ENCODE measurements at places on chromosomes 1 and 21.

DNA sequence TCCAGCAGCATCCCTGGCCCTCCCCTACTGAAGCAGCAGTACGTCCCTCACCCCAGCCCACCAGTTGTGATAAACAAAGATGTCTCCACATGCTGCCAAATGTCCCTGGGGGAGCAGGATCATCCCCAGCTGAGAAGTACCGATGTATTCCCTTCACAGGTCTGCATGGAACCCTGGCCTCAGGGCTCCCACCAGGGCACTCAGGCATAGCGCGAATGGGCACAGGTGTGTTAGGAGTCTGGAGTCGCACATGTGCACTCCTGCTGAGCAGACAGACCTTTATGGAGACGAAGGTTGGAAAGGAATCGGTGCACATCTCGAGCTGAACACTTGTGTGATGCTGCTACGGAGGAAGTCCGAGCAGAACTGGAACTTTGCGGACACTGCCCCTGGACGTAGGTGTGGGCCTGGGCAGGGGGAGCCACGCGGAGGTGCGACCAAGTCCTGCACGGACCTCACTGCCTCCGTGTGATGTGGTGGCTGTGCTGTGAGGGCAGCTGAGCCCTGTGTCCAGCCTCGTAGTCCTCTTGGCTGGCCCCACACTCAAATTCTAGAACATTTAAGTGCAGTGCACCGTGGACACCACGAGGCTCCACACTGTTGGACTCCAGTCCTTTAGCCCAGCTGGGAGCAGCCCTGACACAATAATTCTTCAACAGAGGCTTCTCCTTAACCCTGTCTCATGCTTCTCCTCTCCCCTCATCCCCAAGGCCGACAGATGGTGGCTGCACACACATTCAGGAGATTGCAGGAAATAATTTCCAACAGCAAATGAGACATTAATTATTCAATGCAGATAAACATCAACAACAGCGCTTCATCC lies 43.4 kb downstream of the RSPH1 start:
- no peak for DNase-seq

DNA sequence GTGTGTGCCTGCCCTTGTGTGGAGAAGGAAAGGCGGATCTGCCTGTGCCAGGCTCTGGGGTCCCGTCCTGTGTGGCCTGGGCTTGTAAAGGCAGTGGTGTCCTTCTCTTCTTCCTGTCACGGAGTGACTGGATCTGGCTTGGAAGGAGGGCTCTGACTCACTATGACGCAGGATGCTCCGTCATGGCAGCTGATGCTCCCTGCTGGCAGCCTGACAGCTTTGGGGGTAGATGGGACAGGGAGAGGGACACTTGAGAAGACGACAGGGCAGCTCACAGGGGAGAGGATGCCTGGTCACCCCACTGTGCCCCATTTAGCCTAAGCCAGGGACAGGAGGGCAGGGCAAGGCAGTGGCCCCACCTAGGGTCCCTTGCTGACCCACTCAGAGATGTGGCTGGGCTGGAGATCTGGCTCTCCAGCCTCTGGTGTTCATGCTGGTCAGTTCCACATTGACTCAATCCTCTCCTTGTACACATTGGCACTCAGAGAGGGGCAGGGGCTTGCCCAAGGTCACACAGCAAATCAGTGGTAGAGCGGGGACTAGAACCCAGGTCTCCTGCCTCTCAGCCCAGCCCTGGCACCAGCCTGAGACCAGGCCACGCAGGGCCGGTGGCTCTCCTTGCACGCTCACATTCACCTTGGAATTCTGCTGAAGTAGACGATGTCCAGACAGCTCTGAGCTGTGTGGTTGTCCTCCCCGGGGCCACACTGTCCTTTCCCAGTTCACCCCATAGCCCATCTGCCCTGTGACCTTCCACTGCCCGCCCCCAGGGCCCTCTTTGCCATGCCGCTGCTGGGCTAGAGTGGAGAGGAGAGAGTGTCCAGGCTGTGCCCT lies 2.8 kb upstream of the FAM131C start:
- DNase-seq = no peak

- no peak for DNase-seq
These were observed 2.1 kb downstream of the SAMD11 start for GRCh38 chr1:925561-926421.

DNA sequence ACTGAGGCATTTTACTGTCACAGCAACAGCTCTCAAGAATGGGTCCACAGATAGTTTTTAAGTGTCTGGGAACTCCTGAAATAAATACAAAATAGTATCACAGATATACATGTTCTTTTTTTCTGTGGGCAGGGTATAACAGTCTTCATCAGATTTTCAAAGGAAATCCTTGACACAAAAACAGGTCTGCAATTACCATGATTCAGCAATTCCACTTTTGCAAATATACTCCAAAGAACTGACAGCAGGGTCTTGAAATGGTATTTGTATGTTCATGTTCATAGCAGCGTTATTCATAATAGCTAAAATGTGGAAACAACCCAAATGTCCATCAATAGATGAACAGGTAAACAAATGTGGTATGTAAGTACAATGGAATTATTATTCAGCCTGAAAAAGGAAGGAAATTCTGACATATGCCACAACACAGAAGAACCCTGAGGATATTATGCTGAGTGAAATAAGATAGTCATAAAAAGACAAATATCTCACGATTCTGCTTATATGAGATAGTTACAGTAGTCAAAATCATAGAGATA lies 85.0 kb downstream of the EPS15 start:
- DNase-seq = no peak

DNA sequence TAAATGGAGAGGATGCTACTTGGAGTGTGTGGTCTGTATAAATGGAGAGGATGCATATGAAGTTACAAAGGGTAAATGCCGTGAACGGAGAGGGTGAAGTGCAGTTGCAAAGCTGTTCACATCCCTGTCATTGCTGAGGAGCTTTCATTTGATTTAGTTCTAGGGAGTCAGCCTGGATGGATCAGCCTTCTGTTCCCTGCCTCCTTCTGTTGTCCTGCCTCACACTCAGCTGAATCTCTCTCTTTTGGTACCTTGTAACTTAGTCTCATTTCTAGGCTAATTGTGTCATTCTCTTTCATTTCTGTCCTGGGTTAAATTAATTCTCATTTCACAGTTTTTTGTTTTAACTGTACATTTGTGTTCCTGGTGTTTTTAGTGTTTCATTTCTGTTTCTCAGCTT lies 133.2 kb upstream of the COL6A1 start:
- no peak for DNase-seq

- no peak for DNase-seq
These were observed 184.4 kb downstream of the PTGER3 start for GRCh38 chr1:70863239-70863638.

DNA sequence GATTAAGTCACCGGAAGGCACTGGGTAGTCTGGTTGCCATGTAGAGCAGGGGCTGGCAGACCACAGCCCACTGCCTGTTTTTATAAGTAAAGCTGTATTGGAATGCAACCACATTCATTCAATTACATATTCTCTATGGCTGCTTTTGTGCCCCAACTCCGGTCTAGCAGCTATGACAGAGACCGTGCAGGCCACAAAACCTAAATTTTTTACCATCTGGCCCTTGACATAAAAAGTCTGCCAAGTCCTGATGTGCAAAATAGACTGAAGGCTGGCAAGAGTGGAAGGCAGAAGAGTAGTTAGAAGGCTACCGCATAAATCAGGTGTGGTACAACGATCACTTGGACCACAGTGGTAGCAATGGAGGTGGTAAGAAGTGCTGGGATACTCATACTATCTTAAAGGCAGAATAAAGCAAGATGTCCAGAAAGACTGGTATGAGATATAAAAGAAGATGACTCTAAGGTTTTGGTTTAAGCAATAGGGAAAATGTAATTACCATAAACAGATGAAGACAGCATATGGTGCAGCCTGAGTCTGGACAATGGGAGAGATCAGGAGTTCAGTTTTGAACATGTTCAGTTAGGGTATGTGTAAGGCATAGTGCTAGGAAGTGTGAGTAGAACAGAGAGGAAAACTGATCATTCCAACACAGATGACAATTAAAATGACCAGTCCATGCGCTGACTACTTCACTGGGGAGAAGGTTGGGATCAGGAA lies 37.2 kb downstream of the EGLN1 start:
- DNase-seq = no peak

DNA sequence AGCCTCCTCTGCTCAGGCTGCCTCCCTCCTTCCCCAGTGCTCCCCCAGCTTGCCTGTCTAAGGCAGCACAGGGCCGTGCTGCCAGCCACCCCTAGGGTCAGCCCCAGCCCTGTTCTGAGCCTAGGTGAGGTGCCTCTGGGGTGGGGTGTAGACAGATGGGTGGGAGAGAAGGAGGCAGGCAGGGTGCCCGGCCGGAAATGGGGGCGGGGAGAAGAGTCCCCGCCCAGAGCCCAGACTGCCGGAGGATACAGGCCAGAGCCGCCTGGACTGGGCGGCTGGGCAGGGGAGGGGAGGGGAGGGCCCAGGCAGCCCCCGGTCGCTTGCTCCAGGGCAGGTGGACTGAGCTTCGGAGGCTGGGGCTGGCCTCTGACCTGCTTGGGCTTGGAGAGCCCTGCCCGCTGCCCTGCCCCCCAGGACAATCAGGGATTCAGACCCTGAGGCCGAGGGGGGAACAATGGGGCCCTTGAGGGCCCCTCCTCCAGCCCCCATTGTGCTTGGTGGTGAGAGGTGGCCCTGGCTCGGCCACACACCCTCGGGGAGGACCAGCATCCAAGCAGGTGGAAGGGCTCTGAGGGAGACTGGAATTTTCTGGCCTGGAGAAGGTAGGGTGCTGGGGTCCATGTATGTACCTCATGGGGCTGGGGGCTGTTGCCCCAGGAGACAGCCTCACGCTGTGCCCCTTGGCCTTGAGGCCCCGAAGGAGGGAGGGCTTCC lies at the start of gene GJC2:
TSS of gene GJC2 (plus strand) at position 525 of the 714 bp plus-strand sequence. CDS start 7,829 bp downstream, outside the sequence.
- DNase-seq = no peak

Measured in stimulated activated CD8-positive, alpha-beta memory T cell treated with anti-CD3 and anti-CD28 coated beads, Interleukin-12 subunit alpha, Interleukin-12 subunit beta, amount 100 ng/mL, for 1 hour (primary cell).